Activated naive CD8-positive, alpha-beta T cell treated with anti-CD3 and anti-CD28 coated beads, Interleukin-2, amount 50 U/mL, for 24 hours (primary cell): ENCODE measurements at places on chromosomes 16 and 17.
A peak's percentile ranks its signal among the peaks of the same experiment; 100 is the strongest.

DNA sequence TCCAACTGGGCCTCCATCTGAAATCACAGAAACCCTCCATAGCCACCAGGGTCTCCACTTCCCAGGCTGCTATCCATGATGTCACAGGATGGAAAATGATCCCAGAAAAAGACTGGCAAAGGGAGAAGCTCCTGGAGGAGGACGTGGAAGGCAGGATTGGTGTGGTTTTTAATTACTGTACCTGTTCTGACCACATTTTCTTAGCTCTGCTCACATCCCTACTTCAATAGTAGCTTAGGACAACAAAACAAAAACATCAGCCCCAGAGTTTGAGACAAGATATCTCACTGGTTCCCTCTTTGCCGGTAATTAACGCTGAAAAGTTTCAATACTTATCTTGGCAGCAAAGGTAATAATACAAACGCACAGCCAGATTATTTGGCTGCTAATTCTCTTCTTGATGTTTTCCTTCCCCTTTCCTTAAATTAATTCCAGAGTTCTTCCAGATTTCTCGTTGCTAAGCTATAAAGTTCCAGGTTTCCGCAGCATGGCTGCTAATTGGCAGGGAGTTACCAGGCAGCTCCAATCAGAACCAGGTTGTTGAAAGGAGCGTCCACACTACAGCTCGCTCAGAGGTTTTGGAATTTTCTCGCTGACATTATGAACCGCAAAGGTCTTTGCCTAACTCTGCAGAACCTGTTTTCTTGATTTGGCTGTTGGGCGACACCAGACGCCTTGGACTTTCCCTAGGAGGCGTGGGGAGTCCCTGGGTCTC, 263.4 kb downstream of the MRTFB start:
- no peaks in the 10 kb centered on the region for H3K27me3 ChIP-seq
- no peaks in the 10 kb centered on the region for H3K4me1 ChIP-seq
- H3K36me3 ChIP-seq: no peaks in the 10 kb centered on the region
- H3K27ac ChIP-seq: no peak overlapping the region
- no peak for DNase-seq
- H3K4me3 ChIP-seq: no peak overlapping the region

DNA sequence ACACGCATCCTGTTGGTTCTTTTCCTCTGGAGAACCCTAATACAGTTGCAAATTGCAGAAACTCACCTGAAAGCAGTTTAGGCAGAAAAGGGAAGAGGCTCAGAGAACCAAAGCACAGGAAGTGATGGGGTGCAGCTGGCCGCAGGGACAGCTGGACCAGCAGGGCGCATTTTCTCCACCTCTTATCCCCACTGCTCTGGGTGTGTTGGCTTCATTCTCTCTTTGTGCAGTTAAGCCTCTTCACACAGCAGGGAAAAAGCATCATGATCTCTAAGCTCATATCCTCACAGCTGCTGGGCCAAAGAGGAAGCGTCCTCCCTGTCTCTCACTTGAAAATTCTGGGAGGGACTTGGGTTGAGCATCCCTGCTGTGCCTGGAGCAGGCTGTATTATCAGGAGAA, 20.0 kb upstream of the LRRC75A start:
- no peak overlapping the region for H3K4me3 ChIP-seq
- no peak for DNase-seq
- no peaks in the 10 kb centered on the region for H3K36me3 ChIP-seq
- no peak overlapping the region for H3K27ac ChIP-seq
- H3K27me3 ChIP-seq: peaks cover 14% of the 10 kb centered on the region
- no peaks in the 10 kb centered on the region for H3K4me1 ChIP-seq

- no peak for DNase-seq
- H3K36me3 ChIP-seq: no peaks in the 10 kb centered on the region
- H3K27ac ChIP-seq: no peak overlapping the region
- no peaks in the 10 kb centered on the region for H3K4me1 ChIP-seq
- H3K4me3 ChIP-seq: no peak overlapping the region
These were observed 217.5 kb downstream of the SOX9 start for GRCh38 chr17:72338304-72338703.

DNA sequence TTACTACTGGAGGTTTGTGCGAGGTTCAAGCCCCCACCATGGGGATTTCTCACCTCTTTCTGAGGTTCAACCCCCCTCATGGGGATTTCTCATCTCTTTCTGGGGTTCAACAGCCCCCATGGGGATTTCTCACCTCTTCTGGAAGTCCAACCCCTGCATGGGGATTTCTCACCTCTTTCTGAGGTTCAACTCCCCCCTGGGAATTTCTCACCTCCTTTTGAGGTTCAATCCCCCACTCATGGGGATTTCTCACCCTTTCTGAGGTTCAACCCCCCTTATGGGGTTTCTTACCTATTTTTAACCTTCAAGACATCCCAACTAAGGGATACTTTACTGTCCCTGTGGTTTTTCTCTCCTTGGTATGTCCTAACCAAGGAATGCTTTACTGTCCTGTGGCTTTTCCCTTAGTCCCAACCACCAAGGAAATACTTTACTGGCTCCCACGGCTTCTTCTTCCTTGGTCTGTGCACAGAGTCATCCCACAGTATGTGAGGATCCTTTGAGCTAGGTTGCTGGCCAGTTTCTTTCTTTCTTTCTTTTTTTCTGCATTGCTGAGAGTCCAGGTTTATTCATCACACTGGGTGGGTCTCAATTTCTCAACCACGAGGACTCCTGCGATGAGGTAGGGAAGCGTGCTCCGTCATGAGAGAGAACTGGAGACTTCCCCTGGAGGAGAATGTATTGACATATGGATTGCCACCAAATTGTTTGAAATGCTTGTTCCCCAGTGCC, 2140.2 kb downstream of the TP53TG3F start:
- DNase-seq: no peak
- H3K4me1 ChIP-seq: no peaks in the 10 kb centered on the region
- no peak overlapping the region for H3K27ac ChIP-seq
- no peaks in the 10 kb centered on the region for H3K27me3 ChIP-seq

DNA sequence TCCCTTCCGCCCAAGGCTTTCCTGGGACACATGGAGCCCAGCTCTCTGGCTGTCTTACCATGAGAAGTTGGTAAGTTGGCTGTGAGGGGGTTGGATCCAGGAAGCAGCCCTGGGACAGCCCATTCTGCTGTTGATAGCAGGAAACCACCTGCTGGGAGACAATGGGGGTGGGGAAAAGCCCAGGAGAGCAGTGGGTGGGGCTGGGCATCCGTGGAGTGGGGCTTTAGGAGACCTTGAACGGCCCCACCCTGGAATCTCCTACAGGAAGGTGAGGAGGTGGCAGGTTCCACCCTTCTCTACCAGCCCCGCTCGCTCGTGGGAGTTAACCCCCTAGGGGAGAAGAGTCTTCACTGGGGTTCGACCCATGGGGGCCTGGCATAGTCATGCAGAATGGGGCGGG, 5.8 kb downstream of the TMEM92 start:
- H3K36me3 ChIP-seq: no peaks in the 10 kb centered on the region
- no peak for DNase-seq
- H3K4me3 ChIP-seq: no peak overlapping the region
- H3K4me1 ChIP-seq: peaks cover 10% of the 10 kb centered on the region
- peaks cover 32% of the 10 kb centered on the region for H3K27me3 ChIP-seq
- no peak overlapping the region for H3K27ac ChIP-seq

- H3K27ac ChIP-seq: no peak overlapping the region
- peaks cover 65% of the 10 kb centered on the region for H3K27me3 ChIP-seq
- no peak for DNase-seq
- peaks cover 76% of the 10 kb centered on the region for H3K4me1 ChIP-seq
- H3K4me3 ChIP-seq: peak overlapping the region; percentile 90
- H3K36me3 ChIP-seq: peaks cover 17% of the 10 kb centered on the region
These were observed 2.6 kb downstream of the HES7 start for GRCh38 chr17:8121407-8121680.

DNA sequence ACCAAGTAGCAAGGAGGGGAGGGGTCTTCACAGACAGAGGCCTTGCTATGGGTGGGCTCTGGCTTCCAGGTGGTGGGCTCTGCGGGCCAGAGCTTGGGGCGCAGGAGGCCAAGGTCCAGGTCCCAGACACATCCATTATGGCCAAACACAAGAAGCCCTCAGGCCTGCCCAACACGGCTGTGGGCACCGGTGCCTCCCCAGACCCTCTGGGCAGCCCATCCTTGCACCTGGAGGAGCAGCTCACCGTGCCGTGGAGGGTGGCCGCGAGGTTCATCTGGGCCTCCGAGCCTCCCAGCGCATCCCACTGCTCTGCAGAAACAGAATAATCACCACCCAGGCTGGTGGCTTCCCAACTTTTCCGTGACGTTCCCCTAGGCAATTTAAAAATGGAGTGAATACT, 55.9 kb downstream of the TBC1D16 start:
- no peaks in the 10 kb centered on the region for H3K36me3 ChIP-seq
- no peak for DNase-seq
- H3K4me3 ChIP-seq: no peak overlapping the region
- no peak overlapping the region for H3K27ac ChIP-seq
- no peaks in the 10 kb centered on the region for H3K4me1 ChIP-seq

GRCh38 chr16:86201746-86202145, 302.8 kb downstream of the IRF8 start:
- no peaks in the 10 kb centered on the region for H3K36me3 ChIP-seq
- H3K27me3 ChIP-seq: peaks cover 51% of the 10 kb centered on the region
- no peak overlapping the region for H3K27ac ChIP-seq

DNA sequence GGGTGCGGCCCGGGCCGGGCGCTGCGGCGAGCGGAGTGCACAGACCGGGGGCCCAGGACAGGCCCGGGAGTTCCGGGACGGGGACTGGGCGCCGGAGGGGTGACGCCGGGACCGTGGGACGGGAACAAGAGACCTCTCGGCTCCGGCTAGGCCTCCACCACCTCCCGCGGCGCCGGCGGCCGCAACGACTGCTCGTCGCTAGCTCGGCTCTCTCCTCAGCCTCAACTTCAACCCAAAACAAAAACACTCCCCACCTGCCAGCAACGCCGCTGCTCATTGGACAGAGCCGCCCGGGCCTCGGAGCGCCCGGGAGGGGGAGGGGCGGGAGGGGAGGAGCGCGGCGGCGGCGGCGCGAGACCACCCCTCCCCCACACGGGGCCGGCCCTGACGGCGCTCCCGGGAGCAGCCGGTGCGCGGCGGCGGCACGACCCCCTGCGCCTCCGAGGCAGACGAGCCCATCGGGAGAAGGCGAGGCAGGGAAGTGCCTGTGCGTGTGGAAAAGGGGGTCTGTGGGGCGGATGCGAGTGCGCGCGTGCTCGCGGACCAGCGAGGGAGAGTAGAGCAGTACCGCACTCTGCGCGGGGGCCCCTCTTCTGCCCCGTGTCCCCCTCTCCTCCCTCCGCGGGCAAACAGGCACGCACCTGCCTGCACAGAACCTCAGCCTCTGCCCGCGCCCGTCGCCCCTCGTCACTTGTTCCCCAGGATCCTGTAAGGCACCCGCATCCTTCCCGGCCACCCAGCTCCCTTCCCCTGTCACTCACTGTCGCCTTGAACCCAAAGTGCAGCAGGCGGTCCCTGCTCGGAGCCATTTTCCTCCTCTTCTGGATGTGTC, at the start of gene FBXL20:
FBXL20 (minus strand) TSS at position 215 of the 832 bp plus-strand sequence. CDS start 224 bp downstream, outside the sequence.
- DNase-seq: peak; percentile 94
- H3K36me3 ChIP-seq: peaks cover 3% of the 10 kb centered on the region
- peak within 1 kb of the TSS; percentile 91 for H3K27ac ChIP-seq
- H3K4me3 ChIP-seq: peak within 1 kb of the TSS; percentile 89
- H3K27me3 ChIP-seq: no peaks in the 10 kb centered on the region

DNA sequence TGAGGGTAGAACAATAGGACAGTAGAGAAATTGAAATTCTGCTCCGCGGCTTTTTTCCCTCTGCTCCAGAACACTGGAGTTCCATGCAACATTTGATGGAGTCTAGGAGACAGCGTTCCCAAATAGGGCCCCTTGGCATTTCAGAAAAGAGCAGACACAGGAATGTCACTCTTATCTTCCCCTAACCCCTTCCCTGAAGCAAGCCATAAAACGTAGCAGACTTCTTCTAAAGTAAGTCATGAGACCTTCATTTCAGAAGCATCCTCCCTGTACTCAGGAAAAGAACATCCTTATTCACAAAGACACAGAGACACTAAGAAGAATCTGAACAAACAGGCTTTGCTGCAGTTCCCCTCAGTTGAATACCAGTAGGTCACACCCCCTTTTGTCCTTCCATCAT, 296.1 kb upstream of the SOX9 start:
- H3K27me3 ChIP-seq: no peaks in the 10 kb centered on the region
- H3K36me3 ChIP-seq: no peaks in the 10 kb centered on the region
- no peak for DNase-seq
- H3K4me1 ChIP-seq: no peaks in the 10 kb centered on the region
- no peak overlapping the region for H3K27ac ChIP-seq

- peaks cover 8% of the 10 kb centered on the region for H3K36me3 ChIP-seq
- H3K27me3 ChIP-seq: peaks cover 11% of the 10 kb centered on the region
- H3K4me3 ChIP-seq: peak overlapping the region; percentile 93
These were observed 825 bp downstream of the RPTOR start for GRCh38 chr17:80545499-80545826.

DNA sequence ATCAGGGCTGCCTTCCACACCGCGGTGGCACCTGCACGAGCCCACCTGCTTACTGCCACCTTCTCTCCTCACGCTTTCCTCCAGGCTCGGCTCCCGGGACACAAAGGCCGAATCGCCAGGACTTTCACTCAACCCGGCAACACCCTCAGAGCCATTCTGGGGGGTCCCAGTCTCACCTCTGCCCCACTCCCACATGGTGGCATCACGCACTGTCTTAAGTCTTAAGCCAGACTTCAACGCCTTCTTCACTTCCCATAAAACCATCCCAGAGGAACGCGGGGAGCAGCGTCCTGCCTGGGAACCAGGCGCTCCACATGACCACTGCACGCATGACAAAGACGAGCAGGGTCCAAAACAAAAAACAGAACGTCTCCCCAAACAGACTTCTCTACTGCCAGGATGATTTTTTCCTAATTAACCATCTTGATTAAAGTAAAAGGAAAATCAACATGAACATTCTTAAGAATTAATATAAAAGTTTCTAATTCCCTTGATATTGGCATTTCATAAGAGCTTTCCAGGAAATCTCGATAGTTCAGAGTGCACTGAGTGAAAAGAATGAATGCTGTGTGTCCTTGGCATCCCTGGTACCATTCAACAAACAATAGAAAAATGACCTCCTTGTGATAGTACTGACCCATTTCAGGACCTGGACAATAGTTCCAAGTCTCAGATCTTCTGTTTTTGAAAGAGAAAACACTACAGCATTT, 2.6 kb downstream of the CANT1 start:
- peak overlapping the region; percentile 28 for H3K27ac ChIP-seq
- no peaks in the 10 kb centered on the region for H3K27me3 ChIP-seq
- peak overlapping the region; percentile 41 for H3K4me3 ChIP-seq
- DNase-seq: no peak
- H3K4me1 ChIP-seq: peaks cover 55% of the 10 kb centered on the region

GRCh38 chr16:79483336-79483735, 117.2 kb downstream of the MAF start:
- no peak overlapping the region for H3K27ac ChIP-seq
- peaks cover 13% of the 10 kb centered on the region for H3K27me3 ChIP-seq
- H3K4me1 ChIP-seq: no peaks in the 10 kb centered on the region
- no peaks in the 10 kb centered on the region for H3K36me3 ChIP-seq
- no peak overlapping the region for H3K4me3 ChIP-seq

- peaks cover 10% of the 10 kb centered on the region for H3K4me1 ChIP-seq
- no peaks in the 10 kb centered on the region for H3K36me3 ChIP-seq
- no peak overlapping the region for H3K27ac ChIP-seq
- no peak for DNase-seq
- no peaks in the 10 kb centered on the region for H3K27me3 ChIP-seq
These were observed 47.4 kb downstream of the PLXDC1 start for GRCh38 chr17:39104046-39104445.
